NCI-H1930 (cell line): ENCODE measurements at places on chromosomes 11 and 22.
A peak's percentile ranks its signal among the peaks of the same experiment; 100 is the strongest.

- DNase-seq: no peak
Measured at GRCh38 chr22:44439356-44440223, 58.4 kb downstream of the RTL6 start.

DNA sequence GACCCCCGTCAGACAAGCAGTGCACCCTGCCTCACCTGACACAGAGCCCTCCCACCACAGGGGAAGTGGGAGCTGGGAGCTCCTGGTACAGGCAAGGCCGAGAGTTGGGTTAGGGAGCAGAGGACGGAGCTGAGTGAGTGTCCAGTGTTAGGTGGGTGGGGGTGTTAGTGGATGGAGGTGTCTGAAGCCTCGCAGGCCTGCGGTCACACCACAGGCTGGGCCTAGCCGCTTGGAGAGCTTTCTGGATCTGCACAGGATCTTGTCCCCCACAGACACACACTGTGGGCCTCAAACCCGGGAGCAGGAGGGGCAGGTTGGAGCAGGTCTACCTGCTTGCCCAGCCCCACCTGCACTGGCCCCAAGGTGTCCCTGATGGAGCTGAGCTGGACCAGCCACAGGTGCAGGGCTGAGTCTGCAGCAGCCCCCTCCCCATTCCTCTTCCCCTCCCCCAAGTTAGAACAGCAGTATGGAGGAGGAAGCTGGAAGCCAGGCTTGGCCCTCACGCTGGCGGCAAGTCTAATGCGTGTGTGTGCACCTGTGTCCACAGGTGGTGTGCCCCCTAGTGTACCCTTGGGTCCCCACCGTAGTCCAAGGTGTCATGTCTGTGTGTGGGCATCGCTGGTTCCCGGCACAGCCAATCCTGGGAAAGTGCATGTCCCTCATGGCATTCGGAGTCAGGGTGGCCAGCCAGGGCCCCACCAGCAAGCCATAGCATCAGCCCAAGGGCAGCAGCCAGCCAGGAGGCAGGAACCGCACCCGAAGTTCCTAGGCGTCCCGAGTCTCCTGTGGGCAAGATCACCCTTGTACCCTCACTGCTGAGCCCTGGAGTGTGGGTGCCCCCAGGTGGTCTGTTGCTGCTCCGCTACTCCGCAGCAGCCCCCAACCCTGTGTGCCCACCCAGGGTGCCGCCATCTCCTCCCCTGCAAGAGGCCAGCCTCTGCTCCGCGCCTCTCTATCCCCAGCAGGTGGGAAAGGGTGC lies 2.0 kb upstream of the GATD1 start:
- no peak for DNase-seq

DNA sequence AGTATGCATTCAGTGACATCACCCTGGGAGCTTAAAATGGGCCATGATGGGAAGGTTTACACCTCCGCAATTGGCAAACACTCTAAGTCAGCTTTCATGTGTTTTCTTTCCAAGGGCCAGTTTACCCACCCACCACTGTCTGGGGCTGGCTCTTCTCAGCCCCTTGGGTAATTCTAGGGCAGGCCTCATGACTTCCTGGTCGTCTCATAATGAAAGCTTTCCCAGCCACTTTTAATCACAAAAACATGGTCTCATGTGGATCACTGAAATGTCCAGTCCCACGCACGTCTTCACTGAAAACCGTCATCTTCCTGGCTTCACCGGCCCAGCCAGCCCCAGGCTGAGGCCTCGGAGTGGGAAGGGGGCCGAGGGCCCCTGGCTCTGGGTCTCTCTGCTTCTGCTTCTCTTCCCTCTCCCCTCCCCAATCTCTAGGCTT lies 58.5 kb upstream of the ANO1 start:
- DNase-seq: no peak

DNA sequence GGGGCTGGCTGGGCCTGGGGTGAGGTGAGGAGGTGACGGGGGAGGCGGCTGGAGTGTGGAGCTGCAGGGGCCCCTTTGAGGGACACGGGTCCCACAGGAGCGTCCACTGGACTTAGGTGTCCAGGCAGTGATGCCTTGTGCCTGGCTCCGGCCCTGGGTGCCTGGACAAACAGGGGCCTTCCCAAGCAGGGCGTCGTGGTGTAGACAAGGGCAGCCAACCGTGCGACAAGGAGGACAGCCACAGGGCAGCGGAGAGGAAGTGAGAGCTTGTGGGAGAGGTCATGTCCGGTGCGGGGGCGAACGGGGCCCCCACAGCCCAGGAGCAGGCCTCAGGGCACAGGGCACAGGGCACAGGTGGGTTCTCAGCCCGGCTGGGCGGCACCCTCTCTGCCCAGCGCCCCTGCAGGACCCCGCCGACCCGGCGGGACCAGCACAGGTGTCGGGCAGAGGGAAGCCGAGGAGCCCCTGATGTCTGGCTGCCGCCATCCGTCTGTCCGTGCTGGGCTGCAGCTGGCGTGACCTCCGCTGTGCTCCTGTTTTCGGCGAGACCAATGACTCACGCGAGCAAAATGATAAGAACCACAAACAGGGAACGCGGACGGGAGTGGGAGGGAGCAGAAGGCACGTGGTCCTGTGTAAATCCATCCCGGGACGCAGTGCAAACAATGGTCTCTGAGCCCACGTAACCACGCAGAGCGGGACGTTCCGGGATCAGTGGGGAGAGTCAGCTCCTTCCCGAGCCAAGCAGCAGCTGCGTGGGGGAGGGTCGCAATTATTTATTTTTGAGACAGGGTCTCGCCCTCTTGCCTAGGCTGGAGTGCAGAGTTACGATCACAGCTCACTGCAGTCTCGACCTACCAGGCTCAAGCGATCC lies 49.1 kb upstream of the A4GALT start:
- no peak for DNase-seq

GRCh38 chr22:41831383-41831782 lies 1.5 kb upstream of the SREBF2 start:
- no peak for DNase-seq

GRCh38 chr22:40544758-40545157 lies 91.8 kb downstream of the MRTFA start:
- no peak for DNase-seq

- DNase-seq: no peak
Measured at GRCh38 chr22:22171357-22172218, 73.0 kb upstream of the VPREB1 start.

DNA sequence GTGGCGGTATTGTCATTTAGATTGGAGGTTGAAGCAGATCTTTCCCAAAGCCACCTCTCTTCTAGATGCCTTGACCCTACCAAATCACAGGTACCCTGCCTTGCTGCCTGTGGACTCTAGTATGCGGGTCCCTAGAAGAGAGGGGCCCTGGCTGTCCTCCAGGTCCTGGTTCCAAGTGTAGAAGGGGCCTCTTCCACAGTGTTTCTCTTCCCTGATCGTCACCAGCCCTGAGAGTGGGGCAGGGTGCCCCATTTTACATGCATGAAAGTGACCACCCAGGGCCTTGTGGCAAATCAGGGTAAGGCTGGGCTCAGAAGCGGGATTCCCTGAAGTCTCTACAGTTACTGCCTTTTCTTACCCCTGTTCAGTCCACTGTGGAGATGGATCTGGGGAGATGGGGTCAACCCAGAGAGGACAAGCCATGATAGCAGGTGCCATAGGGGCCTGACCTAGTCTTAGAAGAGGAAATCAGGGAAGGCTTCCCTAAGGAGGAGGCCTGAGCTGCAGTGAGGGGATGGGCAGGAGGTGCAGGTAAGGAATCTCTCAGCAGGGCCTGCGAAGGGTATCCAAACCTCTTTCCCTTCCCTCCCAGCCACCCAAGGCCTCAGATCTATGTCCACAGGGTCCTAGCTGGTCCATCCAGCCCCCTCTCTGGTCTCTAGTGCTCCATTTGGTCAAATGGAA lies 1.2 kb upstream of the LRRC32 start:
- no peak for DNase-seq

DNA sequence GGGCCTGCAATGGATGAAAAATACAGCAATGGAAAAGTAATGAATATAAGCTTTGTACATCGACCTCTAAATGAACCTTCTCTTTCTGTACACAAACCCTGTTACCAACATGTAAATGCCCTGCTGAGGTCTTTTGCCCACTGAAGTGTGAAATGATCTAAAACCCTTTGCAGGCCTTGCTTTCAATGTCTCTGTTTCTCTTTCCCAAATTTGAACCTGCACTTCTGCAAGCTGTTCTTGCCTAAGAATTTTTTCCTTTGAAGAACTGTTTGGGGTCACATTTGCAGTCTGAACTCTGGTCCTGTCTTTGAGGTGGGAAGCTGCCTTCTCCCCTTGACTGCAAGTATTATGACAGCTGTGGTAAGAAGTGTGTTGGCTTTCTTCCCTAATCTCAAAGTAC lies 1237.1 kb downstream of the FAM181B start:
- DNase-seq: no peak

DNA sequence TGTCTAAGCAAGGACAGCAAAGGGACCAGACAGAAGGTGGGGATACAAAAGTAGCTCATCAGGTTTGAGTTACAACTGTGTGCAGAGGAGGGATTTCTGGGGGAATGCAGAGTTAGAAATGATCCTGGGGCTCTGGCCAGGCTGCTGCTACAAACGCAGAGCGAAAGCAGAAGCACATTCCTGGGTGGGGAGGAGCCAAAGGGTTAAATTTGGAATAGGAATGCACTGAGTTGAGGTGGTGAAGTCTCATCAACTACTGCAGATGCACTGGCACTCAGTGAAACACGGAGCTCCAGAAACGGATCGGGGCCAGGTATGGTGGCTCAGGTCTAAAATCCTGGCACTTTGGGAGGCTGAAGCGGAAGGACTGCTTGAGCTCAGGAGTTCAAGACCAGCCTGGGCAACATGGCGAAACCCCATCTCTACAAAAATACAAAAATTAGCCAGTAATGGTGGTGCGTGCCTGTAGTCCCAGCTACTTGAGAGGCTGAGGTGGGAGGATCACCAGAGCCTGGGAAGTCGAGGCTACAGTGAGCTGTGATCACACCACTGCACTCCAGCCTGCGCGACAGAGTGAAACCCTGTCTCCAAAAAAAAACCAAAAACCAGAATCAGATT lies 3.2 kb downstream of the CHKA start:
- no peak for DNase-seq

- no peak for DNase-seq
Measured at GRCh38 chr11:125123947-125124617, 12.7 kb upstream of the TMEM218 start.

GRCh38 chr11:3120071-3120792 lies 44.9 kb downstream of the OSBPL5 start:
- DNase-seq: no peak

DNA sequence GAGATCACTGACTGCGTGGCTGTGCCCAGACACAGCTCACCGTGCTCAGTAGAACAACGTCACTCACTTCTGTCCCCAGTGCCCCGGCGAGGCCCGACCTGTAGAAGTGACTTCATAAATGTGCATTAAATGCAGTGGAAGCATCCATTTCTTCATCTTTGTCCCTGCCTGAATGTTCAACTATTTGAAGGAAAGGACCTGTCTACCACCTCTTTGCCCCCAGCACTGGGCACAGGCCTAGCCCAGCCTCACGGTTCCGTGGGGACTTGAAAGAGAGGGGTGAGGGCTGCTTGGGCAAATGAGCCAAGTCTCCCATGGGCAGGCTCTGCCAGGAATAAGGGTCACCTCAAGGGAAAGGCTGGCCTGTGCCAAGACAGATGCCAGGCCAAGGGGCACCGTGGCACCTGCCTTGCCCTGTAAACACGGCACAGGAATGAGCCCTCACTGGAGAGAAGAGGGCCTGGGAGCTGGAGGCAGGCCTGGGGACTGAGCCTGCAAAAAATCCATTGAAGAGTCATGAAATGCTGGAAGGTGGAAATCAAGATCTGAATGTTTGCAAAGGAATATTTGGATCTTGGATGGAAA lies 845.3 kb downstream of the BRD1 start:
- DNase-seq: no peak

- DNase-seq: no peak
Measured at GRCh38 chr11:35525501-35526175, at the start of gene PAMR1. TSS of gene PAMR1 (minus strand) at chr11:35525616. CDS start at chr11:35525585, 31 bp downstream.

GRCh38 chr11:121366038-121366437 lies 73.5 kb downstream of the SC5D start:
- no peak for DNase-seq

GRCh38 chr11:73388265-73389133 lies 12.3 kb downstream of the RELT start:
- DNase-seq: no peak

DNA sequence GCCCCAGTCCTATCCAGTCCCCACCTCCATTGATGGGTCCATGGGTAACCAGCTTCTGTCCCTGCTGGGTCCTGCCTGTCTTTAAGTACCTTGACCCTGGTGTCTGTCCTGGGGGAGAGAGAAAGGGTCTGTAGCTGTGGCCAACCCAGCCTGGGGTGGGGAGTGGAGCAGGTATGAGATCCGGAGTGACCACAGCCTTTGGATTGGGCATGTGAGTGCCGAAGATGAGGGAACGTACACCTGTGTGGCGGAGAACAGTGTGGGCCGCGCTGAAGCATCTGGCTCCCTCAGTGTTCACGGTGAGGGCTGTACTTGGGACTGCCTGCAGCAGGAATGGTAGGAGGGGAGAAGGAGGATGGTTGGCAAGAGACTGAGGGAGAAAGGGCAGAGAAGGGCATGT lies 5.2 kb downstream of the ROBO3 start:
- no peak for DNase-seq

- no peak for DNase-seq
Measured at GRCh38 chr11:15806217-15806616, 550.1 kb downstream of the SOX6 start.

- DNase-seq: no peak
Measured at GRCh38 chr11:65090628-65091027, 5.4 kb upstream of the VPS51 start.

GRCh38 chr11:12235947-12236743 lies 125.8 kb downstream of the MICAL2 start:
- peak; percentile 33 for DNase-seq

- no peak for DNase-seq
Measured at GRCh38 chr11:47242596-47243192, 5.9 kb downstream of the ACP2 start.
